ENCODE measurements at places on chromosomes 1 and 21.

- no peak for DNase-seq
Observed at GRCh38 chr1:159008744-159009188, 941 bp upstream of the IFI16 start.

GRCh38 chr1:10735563-10736305 lies 60.7 kb downstream of the CASZ1 start:
- DNase-seq = no peak

- no peak for DNase-seq
Observed at GRCh38 chr1:35324486-35324885, 56.0 kb downstream of the ZMYM4 start.

- no peak for DNase-seq
Observed at GRCh38 chr1:28278763-28279162, 19.4 kb downstream of the SESN2 start.

DNA sequence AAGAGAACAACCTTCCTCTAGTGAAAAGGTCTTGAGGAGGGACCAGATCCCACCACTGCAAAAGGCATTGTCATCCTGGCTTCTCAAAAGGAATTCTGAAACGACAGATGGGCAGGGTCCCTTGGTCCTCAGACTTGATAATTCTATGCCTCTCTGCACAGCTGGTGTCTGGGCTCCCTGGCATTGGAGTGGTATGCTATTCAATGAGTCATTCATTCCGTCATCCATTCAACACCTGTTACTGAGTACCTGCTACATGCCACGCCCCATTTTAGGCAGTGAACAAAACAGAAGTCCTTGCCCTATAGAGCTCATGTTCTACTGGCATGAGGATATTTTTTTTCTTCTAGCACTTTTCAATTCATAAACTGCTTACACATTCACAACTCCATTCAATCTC lies 45.8 kb upstream of the HMGB4 start:
- no peak for DNase-seq

GRCh38 chr21:39120876-39121599 lies 62.2 kb downstream of the PSMG1 start:
- DNase-seq = no peak
